Tracheal epithelial cell (primary cell): ENCODE measurements at places on chromosomes 3 and 15. TPM values are rescaled to one million over a fixed set of nuclear protein-coding genes. Genes with fewer than 3 reads are reported as not detected.

The LDHAL6B gene
- total RNA-seq = not detected in 2 replicates

The CACNA2D3 gene
- 0.48 TPM in 1 of 2 replicates, not detected in the other for total RNA-seq

The LRRC34 gene
- 0.64 and 2.7 TPM in 2 replicates for total RNA-seq

The MKRN2OS gene
- total RNA-seq = 1.7 and 2.2 TPM in 2 replicates

The GP5 gene
- total RNA-seq = not detected in 2 replicates

The GADL1 gene
- not detected in 2 replicates for total RNA-seq

The MYLK gene
- 8.7 and 41.4 TPM in 2 replicates for total RNA-seq

The GOLGA8O gene
- total RNA-seq = 0.48 TPM in 1 of 2 replicates, not detected in the other

The SOX14 gene
- not detected in 2 replicates for total RNA-seq

The CCR3 gene
- total RNA-seq = not detected in 2 replicates

The ACP3 gene
- total RNA-seq = 0.96 and 1.9 TPM in 2 replicates

The GRK7 gene
- total RNA-seq = not detected in 2 replicates
